ENCODE measurements at places on chromosomes 13 and 19.
A peak's percentile ranks its signal among the peaks of the same experiment; 100 is the strongest.

GRCh38 chr19:8445488-8446001 lies 770 bp downstream of the HNRNPM start:
- DNase-seq: peak; percentile 74

GRCh38 chr19:32691291-32691951 lies at the start of gene NUDT19:
Gene NUDT19, plus strand, starts transcription at chr19:32691821. Its CDS starts 140 bp downstream, at chr19:32691961.
- DNase-seq: peak; percentile 90

DNA sequence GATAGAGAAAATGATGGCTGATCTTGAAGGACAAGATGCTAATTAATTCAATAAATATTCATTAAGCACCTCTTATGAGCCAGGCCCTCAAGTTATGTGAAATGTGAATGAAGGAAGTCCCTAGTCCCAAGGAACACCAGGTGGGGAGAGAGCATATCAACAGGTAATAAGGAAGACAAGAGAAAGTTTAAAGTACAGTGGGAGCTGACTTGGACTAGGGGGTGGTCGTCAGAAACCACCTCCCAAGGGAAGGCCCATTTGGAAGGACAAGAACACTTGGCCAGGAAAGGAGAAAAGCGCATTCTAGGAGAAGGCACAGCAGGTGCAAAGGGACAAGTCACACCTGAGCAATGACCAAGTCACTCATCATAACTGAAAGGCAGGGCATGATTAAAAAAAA lies 72.7 kb downstream of the DOCK9 start:
- no peak for DNase-seq

DNA sequence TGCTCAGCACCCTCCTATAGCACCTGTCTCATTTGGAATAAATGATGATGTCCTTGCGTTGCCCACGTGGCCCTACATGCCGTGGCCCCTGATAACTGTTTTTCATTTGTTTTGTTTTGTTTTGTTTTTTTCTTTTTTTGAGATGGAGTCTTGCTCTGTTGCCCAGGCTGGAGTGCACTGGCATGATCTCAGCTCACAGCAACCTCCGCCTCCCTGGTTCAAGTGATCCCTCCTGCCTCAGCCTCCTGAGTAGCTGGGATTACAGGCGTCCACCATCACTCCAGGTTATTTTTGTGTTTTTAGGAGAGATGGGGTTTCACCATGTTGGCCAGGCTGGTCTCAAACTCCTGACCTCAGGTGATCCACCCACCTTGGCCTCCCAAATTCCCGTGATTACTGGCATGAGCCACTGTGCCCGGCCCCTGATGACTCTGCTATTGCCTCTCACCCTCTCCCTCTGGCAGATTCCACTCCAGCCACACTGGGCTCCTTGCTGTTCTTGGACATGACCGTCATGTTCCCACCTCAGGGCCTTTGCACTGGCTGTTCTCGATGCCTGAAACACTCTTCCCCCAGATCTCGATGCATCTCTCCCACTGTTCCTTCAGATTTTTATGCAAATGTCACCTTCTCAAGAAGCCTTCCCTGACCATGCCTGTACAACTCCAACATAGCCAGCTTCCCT lies 7.4 kb downstream of the C5AR2 start:
- DNase-seq: no peak

DNA sequence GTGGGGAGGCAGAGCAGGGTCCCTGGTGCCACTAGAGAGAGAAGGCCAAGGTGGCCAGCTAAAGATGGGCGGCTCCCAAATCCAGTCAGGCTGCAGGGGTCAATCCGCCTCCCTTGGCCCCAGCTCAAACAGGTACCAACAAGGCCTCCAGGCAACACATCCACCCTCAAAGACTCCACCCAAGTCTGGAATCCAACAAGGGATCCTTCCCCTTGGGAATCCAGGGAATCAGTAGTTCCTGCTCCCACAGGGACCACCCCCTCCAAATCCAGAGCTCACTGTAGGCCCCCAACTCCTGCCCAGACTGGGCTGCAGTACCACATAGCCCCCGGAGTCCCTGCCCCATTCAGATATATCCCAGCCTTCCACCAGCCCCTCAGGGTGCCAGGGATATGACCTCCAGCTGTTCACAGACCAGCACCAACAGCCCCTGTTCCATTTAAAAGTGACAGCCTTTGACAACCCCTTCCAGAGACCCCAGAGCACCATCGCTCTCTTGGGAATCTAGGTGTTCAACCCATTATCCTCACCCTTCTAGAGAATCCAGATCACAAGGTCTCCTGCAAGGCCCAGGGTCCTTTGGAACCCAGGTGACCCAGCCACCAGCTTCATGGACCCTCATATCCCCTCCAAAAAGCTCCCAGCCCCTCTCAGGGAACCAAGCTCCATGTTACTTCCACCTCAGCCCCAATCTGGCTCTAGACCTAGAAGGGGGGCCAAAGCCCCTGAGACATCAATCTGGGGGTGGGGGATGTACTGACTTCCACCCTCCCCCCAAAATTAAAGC lies 3.2 kb downstream of the ERF start:
- DNase-seq: no peak

- DNase-seq: peak; percentile 91
Observed at GRCh38 chr13:100588331-100589177, at the start of gene GGACT. Gene GGACT, minus strand, starts transcription at chr13:100588789. Its CDS starts 56,198 bp downstream, at chr13:100532591.

DNA sequence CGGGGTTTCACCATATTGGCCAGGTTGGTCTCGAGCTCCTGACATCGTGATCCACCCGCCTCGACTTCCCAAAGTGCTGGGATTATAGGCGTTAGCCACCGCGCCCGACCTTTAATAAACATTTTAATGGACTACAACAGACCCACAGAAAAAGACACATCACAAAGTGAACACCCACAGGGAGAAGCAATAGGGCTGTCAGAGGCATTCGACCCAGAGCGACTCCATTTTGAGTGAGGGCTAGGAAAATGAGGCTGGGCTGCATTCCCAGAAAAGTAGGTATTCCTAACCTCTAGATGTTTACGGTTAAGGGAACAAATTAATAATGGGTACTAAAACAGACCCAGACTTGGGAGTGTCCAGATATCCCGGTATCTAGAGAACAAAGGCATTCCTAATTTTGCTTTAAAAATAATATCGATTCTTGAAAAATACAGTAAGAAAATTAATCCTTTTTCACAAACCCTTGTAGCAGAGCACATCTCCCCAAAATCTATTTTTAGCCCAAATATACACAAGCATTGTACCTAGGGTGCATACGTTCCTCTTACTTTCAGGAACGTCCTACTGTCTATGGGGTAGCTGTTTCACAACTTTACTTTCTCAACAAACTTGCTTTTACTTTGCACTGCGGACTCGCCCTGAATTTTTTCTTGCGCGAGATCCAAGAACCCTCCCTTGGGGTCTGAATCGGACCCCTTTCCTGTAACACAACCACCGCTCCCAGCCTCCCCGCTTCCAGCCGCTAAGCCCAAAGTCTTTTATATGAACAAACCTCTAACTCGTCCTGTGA lies 811 bp upstream of the ZNF8 start:
- DNase-seq: no peak

Data from stimulated activated effector memory CD8-positive, alpha-beta T cell treated with anti-CD3 and anti-CD28 coated beads, Interleukin-12 subunit alpha, Interleukin-12 subunit beta, amount 100 ng/mL, for 72 hours (primary cell).